ENCODE measurements at places on chromosomes 16 and 17. TPM values are rescaled to one million over a fixed set of nuclear protein-coding genes. Genes with fewer than 3 reads are reported as not detected.

Gene OR4D1
- total RNA-seq, result 0.10 TPM

Gene PERCC1
- total RNA-seq, result not detected

Gene RAD51C
- 86.3 TPM for total RNA-seq

Gene PYY
- total RNA-seq, result 0.36 TPM

Gene HOXB1
- not detected for total RNA-seq

Gene SYNGR3
- total RNA-seq, result 26.3 TPM

Gene CAPNS2
- not detected for total RNA-seq

Gene MNT
- total RNA-seq, result 35.9 TPM

Gene ITGAL
- total RNA-seq, result 287 TPM

Gene KCNJ18
- total RNA-seq, result not detected

Gene C16orf92
- not detected for total RNA-seq

Gene IRX5
- total RNA-seq, result 0.16 TPM

Gene MAPT
- total RNA-seq, result 0.64 TPM

Gene MPHOSPH6
- 49.6 TPM for total RNA-seq

Gene MTSS2
- 2.0 TPM for total RNA-seq

Gene PMP22
- total RNA-seq, result 0.54 TPM

Gene TGFB1I1
- 1.2 TPM for total RNA-seq

Gene ATMIN
- 31.2 TPM for total RNA-seq

Gene SDK2
- total RNA-seq, result 0.44 TPM

Gene FNDC8
- not detected for total RNA-seq

Gene SYT17
- 0.54 TPM for total RNA-seq

Gene ZNF205
- 0.15 TPM for total RNA-seq

Gene SPHK1
- total RNA-seq, result 17.8 TPM

Gene RAB11FIP4
- total RNA-seq, result 29.8 TPM

Gene SEZ6
- total RNA-seq, result not detected

Gene KRTAP4-16
- not detected for total RNA-seq

Gene PRM1
- not detected for total RNA-seq

Gene CASKIN1
- total RNA-seq, result 1.0 TPM

Gene ZMYND15
- total RNA-seq, result not detected

Gene ATF7IP2
- total RNA-seq, result 28.7 TPM

All from activated T-helper 1 cell treated with anti-CD3 and anti-CD28 coated beads, Interleukin-12 subunit alpha, Interleukin-12 subunit beta, Interleukin-2, Interleukin-4 antibody, amounts not matched to agents 30 ng/mL and 10 ng/mL and 1 ng/mL, durations not matched to agents 14 hours and 24 hours and 36 hours (primary cell).